Epithelial cell of proximal tubule (primary cell): ENCODE measurements at places on chromosomes 5 and 9. TPM values are rescaled to one million over a fixed set of nuclear protein-coding genes. Genes with fewer than 3 reads are reported as not detected.

DNA sequence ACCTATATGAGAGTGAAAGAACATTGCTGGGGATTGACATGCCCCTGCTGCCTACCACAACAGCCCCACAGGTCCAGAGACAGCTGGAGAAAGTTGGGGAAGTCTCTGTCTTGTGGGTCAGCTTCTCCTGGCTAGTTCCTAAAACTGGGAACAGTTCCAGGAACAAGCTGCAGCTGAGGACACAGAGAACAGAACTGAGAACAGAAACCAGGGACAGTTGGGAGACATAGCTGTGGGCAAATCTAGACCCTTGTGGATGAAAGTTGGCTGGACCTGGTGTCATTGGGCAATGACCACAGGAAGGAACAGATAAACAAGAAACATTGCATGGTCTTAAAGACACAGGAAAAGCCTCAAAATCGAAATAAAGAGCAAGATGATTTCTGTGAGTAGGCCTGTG is 58.3 kb upstream of the MOCS2 start:
- DNase-seq = no peak

- DNase-seq = no peak
Observed at GRCh38 chr9:115025721-115026120, 92.2 kb downstream of the TNC start.

- no peak for DNase-seq
Observed at GRCh38 chr9:108257382-108257781, 598.4 kb downstream of the ACTL7B start.

DNA sequence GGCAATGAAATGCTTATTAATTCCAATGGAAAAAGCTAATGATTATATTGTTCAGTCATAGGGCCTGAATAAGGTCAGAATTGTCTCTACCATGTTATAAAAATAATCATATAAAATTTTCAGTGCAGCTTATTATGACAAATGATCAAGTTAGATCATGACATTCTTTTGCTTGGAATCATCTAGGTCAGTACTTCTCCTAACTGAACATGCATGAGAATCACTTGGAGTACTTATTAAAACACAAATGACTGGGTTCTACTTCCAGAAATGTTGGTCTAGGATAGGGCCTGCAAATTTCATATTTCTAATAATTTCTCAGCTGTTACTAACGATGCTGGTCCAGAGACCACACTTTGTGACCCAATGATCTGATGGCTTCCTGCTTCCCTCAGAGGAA is 806.0 kb upstream of the ZNF608 start:
- DNase-seq = no peak

DNA sequence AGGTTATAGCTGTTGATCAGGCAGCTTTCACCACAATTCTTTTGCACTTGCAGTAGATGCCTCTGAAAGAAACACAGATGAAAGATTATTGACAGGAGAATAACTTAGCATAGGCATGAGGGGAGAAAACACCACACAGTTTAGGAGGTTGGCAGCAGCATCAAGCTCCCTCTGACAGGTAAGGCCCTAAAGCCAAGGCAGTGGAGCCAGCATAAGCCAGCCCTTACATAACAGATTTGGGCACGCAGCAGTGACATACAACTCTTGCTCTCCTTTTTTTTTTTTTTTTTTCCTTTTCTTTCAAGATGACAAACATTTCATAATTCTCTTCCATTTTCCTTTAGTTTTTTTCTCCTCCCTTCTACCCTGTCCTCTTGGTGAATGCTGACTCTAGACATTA is 257.6 kb upstream of the ADAMTSL1 start:
- no peak for DNase-seq

DNA sequence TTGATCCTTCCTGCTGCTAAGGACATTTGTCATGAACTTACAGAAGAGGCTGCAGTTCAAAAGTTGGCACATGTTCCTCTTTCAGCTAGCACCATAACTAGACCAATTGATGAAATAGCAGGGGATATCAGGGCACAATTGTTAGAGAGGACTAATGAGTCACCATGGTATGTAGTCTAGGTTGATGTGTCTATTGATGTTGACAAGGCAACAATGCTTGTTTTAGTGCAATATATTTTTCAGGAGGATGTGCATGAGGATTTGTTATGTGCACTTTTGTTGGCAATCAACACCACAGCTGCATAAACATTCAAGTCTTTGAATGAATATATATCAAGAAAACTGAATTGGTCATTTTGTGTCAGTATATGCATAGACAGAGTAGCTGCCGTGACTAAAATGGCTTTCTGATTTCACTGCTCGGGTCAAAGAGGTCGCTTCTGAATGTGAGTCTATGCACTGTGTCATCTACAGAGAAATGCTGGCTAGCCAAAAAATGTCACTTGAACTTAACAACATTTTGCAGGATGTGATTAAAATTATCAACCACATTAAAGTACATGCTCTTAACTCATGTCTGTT is 68.0 kb downstream of the FGF10 start:
- DNase-seq = no peak

DNA sequence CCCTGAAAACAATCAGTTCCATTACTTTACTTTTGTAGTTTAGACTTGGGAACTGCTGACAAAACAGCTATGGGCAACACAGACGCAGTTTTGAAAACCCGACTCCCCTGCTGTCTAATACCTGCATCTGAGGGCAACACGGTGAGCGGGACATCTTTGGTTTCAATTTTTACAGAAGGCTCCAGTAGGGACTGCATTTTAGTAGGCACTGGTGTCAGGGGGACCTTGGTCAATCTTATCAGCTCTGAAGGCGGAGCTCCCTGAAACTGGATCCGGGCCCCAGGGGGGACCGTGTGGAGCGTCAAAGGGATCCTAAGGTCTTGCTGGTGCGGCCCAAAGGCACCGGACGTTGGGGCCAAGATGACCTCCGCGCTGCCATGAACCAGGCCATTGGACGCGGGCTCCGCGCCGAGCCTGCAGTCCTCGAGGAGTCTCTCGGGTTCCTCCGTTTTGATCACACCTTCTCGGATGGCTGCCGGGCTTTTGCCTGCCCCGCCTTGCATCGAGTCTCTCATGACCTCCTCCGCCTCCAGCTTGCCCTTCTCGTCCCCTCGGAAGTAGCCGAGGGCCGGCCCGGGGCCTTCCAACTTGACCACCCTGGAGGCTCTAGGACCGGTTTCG is 1.1 kb downstream of the SOX30 start:
- DNase-seq = no peak

GRCh38 chr5:71537687-71538086 is 49.5 kb upstream of the MCCC2 start:
- DNase-seq = no peak

GRCh38 chr5:32839106-32839505 is 128.0 kb downstream of the NPR3 start:
- DNase-seq = no peak

DNA sequence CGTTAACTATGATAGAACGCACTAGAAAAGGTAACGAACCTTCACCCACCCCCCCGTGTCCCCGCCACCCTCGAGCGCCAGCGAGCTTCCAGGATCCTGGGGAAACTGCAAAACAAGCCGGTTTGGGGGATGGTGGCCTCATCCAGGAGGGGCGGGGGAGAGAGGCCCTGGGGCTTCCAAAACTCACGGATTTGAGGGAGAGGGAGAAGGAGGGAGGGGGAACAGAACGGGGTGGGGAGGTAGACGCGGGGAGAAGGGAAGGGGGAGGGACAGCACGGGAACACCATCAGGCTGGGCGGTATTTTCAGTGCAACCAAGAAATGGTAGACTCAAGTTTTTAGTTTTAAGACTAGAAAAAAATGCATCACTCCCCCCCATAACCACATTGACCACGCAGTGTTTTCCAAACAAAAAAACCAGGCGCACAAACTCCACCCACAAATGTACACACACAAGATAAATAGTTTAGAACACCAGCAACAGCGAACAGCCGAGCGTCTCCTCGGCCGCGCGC is 1.4 kb downstream of the NRARP start:
- DNase-seq = no peak

DNA sequence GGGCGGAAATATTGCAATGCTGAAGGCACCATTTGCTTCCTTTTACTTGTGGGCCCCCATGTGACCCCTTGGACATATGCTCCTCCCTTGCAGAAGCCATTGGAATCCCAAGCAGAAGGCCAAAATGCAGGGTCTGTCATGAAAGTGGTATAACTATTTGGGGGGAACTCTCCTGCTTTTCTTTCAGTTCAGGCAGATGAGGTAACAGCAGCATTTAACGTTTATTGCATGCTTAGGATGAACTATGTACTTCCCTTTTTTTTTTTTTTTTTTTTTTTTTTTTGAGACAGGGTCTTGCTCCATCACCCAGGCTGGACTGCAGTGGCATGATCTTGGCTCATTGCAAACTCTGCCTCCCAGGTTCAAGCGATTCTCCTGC is 7.8 kb downstream of the FOXI1 start:
- no peak for DNase-seq

DNA sequence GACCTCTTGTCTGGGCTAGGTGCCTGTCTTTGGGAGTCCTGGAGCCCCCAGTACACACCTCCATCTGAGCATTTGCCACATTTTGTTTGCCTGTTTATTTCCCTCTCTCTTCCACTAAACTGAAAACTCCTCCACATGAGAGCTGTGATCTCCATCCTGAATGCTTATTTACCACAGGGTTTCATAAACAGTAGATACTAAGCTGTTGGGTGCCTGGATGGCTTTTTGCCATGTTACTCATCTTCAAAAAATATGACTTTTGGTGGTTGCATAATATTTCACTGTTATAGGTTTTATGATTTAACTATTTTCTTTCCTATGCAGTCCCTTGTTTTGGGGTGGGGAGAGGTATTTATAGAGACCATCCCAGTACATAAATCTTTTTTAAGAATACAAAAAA is 99.6 kb downstream of the APBA1 start:
- DNase-seq = no peak

DNA sequence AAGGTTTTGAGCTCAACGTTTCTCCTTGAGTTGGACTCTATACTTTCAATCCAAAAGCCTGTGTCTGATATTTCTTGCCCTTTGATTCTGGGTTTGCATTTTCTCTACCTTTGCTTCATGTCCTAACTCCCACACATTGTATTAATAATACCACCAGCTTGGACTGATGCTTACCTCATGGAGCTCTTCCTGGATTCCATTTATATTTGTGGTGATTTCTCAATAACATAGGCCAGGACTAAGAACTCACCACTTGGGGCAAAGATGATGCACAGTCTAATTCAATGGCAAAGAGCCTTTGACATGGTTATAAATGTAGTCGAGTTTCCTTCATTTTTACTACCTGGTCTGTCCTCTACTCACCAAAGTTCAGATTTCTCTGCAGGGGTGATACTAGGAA is 27.5 kb upstream of the EFNA5 start:
- no peak for DNase-seq

GRCh38 chr5:160869989-160870521 is 18.0 kb upstream of the ATP10B start:
- no peak for DNase-seq

DNA sequence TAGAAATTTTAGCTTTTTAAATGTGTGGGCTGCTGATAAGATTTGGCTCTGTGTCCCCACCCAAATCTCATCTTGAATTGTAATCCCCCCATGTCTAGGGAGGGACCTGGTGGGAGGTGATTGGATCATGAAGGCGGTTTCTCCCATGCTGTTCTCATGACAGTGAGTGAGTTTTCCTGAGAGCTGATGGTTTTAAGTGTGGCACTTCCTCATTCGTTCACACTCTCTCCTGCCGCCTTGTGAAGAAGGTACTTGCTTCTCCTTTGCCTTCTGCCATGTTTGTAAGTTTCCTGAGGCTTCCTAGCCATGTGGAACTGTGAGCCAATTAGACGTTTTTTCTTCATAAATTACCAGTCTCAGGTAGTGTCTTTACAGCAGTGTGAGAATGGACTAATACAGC is 127.8 kb upstream of the MVB12B start:
- no peak for DNase-seq

DNA sequence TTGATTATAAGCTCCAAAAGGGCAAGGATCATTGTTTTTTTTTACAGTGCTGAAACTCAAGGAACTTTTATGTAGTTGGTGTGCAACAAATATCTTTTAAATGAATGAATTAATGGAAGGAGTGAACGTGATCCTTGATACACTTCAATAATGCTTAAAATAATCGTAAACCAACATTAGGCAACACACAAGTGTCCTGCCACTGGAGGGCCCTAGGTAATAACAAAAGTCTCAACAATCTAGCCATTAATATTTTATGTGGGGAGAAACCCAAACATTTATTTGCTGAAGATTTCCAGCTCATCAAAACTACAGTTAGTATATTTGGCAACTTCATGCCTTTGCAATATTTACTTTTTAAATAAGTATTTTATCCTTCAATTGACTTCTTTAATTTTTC is 309.0 kb upstream of the FBXL7 start:
- DNase-seq = no peak

DNA sequence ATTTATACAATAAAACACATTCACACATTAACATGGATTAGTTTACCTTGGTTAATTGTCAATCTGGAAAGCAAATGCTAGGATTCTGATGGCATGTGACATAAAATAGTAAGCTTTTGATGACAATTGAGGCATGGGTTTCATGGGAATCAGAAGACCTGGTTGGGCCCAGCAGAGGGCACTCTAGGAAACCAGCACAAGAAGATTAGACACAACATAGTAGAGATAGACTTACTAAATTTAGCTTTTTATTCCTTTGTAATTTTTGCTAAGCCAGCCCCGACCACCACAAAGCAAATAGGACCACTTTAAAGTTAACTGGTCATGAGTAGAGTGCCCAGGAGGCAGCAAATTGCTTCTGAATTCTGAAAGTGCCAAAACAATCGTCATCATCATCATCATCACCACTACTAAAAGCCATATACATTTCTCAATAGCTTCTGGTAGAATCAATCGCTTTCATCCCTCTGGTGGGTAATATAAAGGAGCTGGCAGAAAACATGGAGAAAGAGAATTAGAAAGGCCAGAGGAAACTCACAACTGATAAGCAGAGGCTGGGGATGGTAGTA is 163.2 kb downstream of the ARRDC3 start:
- DNase-seq = no peak

- DNase-seq = no peak
Observed at GRCh38 chr9:135907006-135907430, 328 bp downstream of the CAMSAP1 start.

DNA sequence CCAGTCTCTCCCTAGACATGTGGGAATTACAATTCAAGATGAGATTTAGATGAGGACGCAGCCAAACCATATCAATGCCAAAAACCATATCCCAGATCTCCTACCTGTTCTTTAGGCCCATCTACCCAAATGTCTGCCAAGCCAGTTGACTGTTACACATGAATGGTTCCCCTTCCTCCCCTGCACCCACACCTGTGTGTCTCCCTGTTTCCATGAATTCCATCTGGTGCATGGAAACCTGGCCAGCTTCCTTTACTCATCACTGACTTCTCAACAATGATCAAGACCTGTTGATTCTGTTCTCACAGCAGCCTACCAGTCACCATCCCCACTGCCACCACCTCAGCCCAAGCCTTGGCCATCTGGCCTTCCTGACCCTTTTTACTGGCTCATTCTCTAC is 222.7 kb downstream of the NR3C1 start:
- no peak for DNase-seq

The SLC22A4 gene
- 0.75 and 1.6 TPM in 2 replicates for total RNA-seq

The PRXL2C gene
- total RNA-seq = 12.6 and 17.2 TPM in 2 replicates

The DAB2IP gene
- total RNA-seq = 11.6 and 23.8 TPM in 2 replicates

The CNTLN gene
- total RNA-seq = 5.6 and 8.1 TPM in 2 replicates

The GPR150 gene
- total RNA-seq = 0.58 TPM in 1 of 2 replicates, not detected in the other
